ENCODE measurements at places on chromosomes 2 and 18.

GRCh38 chr2:239229545-239230279, 171.1 kb downstream of the HDAC4 start:
- DNase-seq: no peak

DNA sequence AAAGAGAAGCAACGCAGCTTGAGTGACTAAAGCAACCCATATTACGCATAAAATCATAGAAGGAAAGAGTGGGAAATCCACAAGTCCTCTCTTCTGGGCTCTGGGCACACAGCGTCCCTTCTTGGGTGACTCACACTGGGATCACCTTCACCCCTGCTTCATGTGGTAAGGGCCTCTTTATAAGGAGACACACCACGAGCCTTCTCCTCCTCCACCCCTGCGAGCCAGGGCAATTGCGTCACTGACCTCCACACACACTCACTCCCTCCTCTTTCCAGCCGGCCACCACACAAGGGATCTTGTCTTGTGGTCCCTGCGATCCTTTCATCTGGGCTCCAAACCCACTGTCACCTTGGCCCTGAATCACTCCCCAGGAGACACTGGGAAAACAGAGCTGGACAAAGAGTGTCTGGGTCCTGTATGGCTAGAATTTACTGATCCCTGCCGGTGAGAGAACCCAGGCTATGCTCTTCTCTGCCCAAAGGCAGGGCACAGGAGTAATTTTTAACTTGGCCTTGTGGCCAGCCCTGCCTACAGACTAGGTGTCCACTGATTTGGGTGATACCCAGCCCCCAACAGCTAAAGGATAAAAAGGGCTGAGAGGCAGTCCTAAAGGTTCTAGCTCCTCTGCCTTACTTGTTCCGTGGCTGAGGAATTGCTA, 35.3 kb downstream of the NHEJ1 start:
- DNase-seq: peak; percentile 88

DNA sequence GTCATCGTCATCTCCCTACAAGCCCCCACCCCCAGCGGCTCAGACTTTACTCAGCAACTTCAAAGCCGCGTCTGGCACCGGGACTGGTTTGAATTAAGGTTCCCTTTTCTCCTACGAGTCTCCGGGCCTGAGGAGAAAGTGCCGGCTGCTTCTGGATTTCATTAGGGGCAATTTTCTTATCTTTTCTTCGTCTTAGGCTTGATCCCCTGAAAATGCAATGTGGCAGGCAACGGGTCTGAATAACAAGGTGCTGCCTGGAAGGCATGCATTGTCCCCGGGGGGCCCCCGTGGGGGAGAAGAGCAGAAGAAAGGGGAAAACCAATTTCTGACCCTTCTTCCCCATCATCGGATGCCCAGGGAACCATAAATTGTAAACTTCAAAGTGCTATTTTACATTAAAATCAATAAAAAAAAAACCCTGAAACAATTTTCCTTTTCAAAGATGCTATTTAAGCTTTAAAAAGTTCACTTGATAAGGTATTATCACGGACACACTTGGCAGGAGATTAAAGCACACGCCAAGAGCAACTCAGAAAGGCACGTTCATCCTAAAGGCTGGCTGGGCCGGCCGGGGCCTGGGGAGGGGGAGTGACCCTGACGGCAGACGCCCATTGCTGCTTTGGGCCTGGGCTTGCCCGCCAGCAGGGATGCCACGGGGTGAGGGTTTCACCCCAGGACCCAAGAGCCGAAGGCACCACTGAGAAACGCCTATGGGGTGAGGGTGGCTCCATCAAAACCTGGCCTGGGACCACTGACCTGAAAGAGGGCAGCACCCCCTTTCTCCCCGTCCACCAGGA, 230.4 kb downstream of the TWIST2 start:
- no peak for DNase-seq

DNA sequence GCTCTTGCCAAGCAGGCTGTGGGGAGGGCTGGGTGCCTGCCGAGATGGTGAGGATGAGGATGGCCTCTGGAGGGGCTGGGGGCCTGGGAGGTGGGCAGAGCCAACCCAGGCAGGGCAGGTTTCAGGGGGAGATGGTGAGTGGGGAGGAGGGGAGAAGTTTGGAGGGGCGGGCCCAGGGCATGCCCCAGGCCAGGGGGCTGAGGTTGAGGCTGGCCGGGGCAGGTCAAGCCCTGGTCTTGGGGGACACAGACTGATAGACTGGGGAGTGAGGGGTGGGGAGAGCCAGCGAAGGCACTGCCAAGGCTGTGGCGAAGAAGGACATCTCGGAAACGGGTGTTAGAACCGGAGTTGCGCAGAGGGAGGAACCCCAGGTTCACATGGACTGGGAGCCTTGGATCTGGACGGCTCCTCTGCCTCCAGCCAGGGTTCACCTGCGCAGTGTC, 12.6 kb downstream of the CAPN10 start:
- DNase-seq: no peak

GRCh38 chr2:48952614-48953013, 197.1 kb upstream of the LHCGR start:
- DNase-seq: no peak

- DNase-seq: no peak
Measured at GRCh38 chr18:49340446-49340845, 120.0 kb downstream of the DYM start.

DNA sequence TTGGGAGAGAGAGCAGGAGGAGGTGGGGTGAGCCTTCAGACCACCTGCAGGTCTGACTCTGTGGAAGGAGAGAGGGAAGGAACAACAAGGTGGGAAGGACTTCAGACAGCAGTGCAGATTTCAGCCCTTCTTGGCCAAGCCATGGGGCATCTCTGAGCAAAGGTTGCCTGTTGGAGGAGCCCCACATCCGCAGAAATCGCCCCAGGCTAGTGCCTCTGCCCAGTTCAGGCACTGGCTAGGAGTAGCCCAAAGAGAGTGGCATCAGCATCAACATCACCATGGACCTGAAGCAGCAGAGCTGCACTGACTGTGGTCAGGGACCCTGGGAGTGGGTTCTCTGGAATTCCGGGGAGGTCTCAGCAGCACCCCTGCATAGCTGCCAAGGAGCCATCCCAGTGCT, 10.2 kb downstream of the GPR55 start:
- no peak for DNase-seq

- DNase-seq: peak; percentile 29
Measured at GRCh38 chr2:100422320-100423055, 5.0 kb upstream of the CHST10 start.

Data from NB4 (cell line).